Fibroblast of villous mesenchyme (primary cell): ENCODE measurements at places on chromosomes 1 and 21. TPM values are rescaled to one million over a fixed set of nuclear protein-coding genes. Genes with fewer than 3 reads are reported as not detected.

Gene FAM72D
- total RNA-seq: 0.32 and 0.43 TPM in 2 replicates

Gene SLAMF9
- not detected in 2 replicates for total RNA-seq

Gene RSBN1
- total RNA-seq: 11.0 and 12.1 TPM in 2 replicates

Gene SLAMF8
- total RNA-seq: not detected in 2 replicates

Gene AMY1C
- total RNA-seq: not detected in 2 replicates

Gene TFAP2E
- total RNA-seq: under 0.01 and 0.32 TPM in 2 replicates

Gene KMO
- total RNA-seq: under 0.01 TPM in 1 of 2 replicates, not detected in the other

Gene SLC9C2
- total RNA-seq: not detected in 2 replicates

Gene INSRR
- not detected in 2 replicates for total RNA-seq

Gene FCRL4
- total RNA-seq: not detected in 2 replicates

Gene DCDC2B
- not detected in 2 replicates for total RNA-seq

Gene LCE3E
- total RNA-seq: not detected in 2 replicates

Gene SCYL3
- 8.4 and 10.4 TPM in 2 replicates for total RNA-seq

Gene SCCPDH
- 47.4 and 65.2 TPM in 2 replicates for total RNA-seq

Gene OR2T35
- total RNA-seq: not detected in 2 replicates

Gene GOLT1A
- not detected in 2 replicates for total RNA-seq

Gene CCDC30
- 0.86 and 0.97 TPM in 2 replicates for total RNA-seq

Gene FCAMR
- total RNA-seq: not detected in 2 replicates

Gene NCAM2
- 5.2 and 7.1 TPM in 2 replicates for total RNA-seq

Gene HUNK
- total RNA-seq: 1.3 and 1.6 TPM in 2 replicates

Gene KCNA3
- under 0.01 and 0.64 TPM in 2 replicates for total RNA-seq

Gene BATF3
- total RNA-seq: 3.0 and 3.9 TPM in 2 replicates

Gene C1orf210
- total RNA-seq: not detected in 2 replicates

Gene TNFRSF1B
- 8.7 and 25.9 TPM in 2 replicates for total RNA-seq

Gene NES
- 66.4 and 66.9 TPM in 2 replicates for total RNA-seq
